T-helper 1 cell (primary cell): ENCODE measurements at places on chromosomes 7 and 10.

DNA sequence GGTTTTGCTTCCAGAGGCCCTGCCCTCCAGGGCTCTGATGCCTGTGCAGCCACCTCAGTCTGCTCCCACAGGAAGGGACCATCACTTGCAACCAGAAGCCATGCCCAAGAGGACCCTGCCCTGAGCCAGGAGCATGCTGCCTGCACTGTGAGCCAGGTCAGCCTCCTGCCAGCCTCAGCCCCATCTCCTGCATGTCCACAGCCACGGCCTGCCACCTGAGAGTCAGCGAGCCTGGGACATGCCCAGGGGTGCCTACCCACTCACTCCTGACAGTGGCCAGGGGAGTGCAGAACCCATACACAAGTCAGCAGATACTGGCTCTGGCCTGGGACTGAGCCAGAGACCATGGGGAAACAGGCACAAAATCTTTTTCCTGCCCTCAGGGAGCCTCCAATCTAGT, 6.6 kb upstream of the KCP start:
- no peak for DNase-seq

- no peak for DNase-seq
Measured at GRCh38 chr10:124127965-124128810, 34.8 kb upstream of the CHST15 start.

GRCh38 chr7:113796557-113796956, 122.3 kb downstream of the PPP1R3A start:
- no peak for DNase-seq

- DNase-seq: no peak
Measured at GRCh38 chr10:130017631-130018022, 53.6 kb upstream of the EBF3 start.

DNA sequence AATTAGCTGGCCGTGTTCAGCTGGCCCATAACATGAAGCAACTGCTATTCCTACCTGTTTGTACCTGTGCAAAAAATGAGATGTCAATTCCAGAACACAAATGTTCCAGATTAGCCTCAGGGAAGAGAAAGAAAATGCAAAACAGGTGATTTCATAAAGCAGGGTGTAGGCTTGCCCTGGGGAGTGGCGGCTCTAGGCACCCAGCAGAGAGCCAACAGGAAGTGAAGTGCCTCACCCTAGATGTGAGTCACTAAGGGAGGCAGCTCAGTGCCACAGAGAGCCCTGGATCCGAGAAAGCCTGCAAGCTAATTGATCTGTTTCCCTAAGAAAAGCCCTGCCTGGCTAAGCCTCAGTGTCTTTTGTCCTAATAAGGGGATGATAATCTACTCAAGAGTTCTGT, 240.0 kb downstream of the ARHGAP21 start:
- DNase-seq: no peak

DNA sequence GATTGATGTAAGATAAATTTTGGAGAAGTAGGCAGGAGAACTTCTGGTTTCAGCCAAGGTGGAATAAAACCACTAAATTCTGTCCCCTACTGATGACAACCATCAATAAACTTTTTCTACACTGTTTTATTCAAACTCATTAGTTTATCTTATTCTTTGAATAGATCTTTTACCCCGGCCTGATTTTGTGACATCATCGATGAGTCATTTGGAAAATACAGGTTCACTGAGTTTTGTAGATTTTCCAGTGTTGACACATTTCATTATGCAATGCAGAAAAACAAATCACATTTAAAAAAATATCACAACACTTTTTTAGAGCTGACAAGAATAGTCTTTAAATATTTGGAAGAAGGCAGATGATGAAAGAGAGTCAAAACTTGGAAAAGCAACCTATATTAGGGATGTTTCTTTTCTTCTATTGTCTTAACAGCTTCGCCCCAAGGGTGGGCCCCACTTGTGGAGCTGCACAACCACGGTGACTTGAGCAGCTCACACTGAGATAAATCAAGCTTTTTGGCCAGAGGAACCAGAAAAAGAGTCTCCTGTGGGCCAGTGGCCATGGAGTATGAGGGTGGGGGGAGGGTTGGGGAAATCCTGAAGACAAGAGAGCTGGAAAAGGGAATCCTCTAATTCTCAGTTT, 112.8 kb downstream of the PTEN start:
- peak; percentile 7 for DNase-seq

DNA sequence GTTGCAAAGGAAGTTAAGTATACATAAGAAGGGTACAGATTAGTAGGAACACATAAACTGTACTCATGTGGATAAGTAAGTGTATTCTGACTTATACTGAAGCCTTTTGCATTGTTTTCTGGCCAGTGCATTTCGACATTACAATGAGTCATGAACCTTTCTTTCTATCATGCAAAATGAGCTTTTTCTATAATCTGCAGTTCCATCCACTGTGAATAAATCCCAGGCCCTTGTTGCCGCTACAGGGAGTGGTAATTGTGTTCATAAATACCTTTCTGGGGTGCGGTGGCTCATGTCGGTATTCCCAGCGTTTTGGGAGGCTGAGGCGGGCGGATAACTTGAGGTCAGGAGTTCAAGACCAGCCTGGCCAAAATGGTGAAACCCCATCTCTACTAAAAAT, 858.3 kb downstream of the GRM8 start:
- no peak for DNase-seq

GRCh38 chr10:131843881-131844284, 56.9 kb upstream of the PPP2R2D start:
- peak; percentile 3 for DNase-seq

DNA sequence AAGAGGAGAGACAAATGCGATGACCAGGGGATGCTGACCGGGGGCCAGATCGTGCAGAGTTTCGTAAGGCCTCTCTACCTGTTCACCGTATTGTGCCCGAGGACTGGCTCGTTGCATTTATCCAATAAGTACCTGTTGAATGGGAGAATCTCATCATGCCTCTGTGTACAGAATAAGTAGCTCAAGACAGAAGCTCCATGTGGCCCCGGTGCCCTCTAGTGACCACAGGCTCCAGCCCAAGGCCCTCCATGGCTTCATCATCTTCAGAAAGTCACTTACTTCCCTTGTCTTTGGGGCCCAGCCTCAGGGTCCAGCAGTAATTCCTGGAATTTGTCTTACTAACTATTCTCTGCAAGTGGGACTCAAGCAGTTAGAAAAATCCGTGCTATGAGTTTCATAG, 151.0 kb downstream of the CHN2 start:
- no peak for DNase-seq

GRCh38 chr10:123427165-123427786, 238.9 kb upstream of the GPR26 start:
- DNase-seq: no peak

GRCh38 chr7:114264023-114264422, 150.6 kb upstream of the FOXP2 start:
- DNase-seq: no peak

GRCh38 chr7:47846138-47846836, 102.0 kb downstream of the PKD1L1 start:
- no peak for DNase-seq

- no peak for DNase-seq
Measured at GRCh38 chr7:46319841-46320240, 398.8 kb upstream of the IGFBP3 start.

DNA sequence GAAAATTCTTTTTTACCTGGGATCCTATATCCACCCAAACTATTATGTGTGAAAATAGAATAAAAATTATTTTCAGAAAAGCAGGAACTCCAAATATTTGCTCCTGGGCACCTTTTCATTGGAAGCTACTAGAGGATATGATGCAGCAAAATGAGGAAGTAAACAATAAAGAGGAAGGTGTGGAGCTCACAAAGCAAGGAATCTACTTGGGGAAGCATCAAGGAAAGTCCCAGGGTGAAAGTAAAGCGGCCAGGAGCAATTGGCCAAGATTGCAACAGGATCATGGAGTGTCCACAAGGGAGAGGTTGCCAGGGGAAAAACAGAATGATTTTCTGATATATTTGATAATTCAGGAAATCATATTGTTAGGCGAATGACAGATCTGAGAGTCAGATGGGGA, 80.8 kb downstream of the CARD11 start:
- no peak for DNase-seq

DNA sequence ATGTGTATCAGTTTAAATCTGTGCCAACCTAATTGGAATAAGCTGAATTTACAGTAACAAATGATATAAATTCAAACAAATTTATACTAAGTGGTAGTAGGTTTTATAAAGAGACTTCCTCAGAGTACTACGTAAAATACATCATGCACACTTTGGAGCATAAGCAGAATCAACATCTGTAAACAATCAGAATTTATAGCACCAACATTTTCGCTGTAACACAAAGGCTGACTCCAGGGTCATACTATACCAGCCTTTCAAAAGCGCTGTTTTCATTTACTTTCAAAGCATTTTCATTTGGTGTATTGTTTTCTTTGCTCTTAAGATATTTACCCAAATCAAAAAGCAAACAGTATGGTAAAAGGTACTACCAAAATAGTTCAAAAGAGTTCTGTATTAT, 29.3 kb upstream of the TMEM168 start:
- DNase-seq: no peak

DNA sequence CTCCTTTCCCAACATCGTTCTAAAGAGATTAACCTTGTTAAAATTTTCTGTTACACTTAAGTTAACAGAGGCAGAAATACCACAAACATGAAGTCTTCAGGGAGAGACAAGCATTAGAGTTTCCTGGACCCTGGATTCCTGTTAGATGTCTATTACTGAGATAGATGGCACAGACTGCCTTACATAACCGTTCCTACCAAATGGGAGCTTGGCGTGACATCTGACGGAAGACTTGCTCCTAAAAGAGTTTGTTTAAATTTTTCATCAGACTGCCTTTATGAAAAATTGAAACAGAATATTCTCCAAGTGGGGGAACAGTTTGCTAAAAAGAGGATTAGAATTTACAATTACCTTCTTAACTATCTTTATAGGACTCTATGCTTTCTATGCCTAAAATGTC, 22.7 kb downstream of the ANK3 start:
- DNase-seq: no peak

DNA sequence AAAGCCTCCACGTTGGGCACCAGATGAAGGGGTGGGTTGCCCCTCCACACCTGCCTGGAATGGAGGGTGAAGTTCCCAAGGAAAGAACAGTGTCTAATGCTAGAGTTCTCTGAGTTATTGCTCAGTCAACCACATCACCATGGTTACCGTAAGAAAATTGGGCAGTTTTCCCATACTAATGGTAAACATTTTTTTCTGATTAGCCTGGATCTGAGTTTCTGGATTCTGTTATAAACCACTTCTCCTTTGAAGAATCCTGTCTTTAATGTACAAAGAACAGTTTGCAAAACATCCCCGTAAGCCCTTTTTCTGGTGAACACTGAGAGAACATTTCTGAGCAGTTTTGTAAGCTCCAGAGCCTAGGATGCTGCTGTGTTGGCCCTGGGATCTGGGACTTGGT, 45.5 kb downstream of the ABCC2 start:
- no peak for DNase-seq

DNA sequence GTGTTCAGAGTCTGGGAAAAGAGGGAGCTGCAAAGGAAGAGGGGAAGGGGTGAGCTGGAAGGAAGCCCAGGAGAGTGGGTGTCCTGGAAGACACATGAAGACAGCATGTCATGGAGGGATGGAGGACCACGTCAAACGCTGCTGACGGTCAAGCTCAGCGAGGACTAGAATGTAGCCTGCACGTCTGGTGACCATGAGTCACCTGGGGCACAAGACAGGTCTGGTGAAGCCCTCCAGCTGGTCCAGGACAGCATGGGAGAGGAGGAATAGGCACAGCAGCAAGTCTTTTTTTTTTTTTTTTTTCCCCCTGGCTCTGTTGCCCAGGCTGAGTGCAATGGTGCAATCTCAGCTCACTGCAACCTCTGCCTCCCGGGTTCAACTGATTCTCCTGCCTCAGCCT, 19.6 kb upstream of the AMZ1 start:
- DNase-seq: no peak

- no peak for DNase-seq
Measured at GRCh38 chr7:158559356-158559755, 28.3 kb downstream of the PTPRN2 start.

DNA sequence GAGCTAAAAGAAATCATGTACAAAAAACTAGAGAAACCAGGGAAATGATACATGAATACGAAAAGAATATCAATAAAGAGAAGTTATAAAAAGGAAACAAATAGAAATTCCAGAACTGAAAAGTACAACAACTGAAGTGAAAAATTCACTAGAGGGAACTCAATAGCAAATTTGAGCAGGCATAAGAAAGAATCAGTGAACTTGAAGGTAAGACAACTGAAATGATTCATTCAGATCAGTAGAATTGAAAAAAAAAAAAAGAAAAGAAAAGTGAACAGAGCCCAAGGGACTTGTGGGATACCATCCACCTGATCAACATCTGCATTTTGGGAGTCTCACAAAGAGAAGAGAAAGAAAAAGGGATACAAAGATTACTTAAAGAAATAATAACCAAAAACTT, 78.3 kb downstream of the HHEX start:
- no peak for DNase-seq

GRCh38 chr10:26887611-26888215, 27.0 kb upstream of the ABI1 start:
- DNase-seq: no peak

GRCh38 chr7:44431091-44431608, 59.3 kb downstream of the NUDCD3 start:
- DNase-seq: no peak

DNA sequence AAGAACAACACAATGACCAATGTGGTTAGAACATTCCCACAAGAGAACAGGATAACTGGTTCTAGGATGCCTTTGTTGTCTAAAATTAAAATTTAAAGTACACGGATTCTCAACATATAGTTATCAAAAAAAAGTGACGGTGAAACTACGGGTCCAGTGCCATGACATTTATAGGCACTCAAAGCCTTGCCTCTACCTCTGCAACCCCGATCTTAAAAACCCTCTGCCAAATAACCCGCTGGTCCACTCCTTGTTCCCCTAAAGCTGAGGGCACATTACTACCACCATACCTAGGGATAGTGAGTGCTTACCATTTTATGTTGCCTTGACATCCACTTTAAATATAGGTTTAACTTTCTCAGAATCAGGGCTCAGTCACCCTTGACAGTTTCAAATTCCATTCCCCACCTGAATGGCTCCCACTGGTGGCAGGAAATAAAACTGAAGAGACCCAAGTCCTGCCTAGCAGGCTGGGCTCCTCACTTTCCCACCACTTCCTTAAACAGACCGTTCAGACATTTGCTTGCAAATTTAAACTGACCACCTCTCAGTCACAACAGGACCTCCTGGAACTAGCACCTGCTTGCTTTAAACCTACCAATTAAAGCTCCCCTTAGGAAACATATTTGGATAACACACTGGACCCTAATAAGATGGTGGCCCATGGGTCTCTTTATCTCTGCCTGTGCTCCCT, 169.9 kb upstream of the ASAH2 start:
- DNase-seq: no peak
